ENCODE measurements at places on chromosomes 3 and 15.
A peak's percentile ranks its signal among the peaks of the same experiment; 100 is the strongest.

GRCh38 chr3:76673171-76673570 is 366.7 kb upstream of the ROBO2 start:
- no peak for DNase-seq

GRCh38 chr15:23869396-23869795 is 182.3 kb upstream of the NDN start:
- no peak for DNase-seq

- DNase-seq: no peak
Measured at GRCh38 chr3:53038679-53039375, 7.0 kb downstream of the SFMBT1 start.

- peak; percentile 36 for DNase-seq
Measured at GRCh38 chr3:124467980-124468902, 262.0 kb upstream of the UMPS start.

DNA sequence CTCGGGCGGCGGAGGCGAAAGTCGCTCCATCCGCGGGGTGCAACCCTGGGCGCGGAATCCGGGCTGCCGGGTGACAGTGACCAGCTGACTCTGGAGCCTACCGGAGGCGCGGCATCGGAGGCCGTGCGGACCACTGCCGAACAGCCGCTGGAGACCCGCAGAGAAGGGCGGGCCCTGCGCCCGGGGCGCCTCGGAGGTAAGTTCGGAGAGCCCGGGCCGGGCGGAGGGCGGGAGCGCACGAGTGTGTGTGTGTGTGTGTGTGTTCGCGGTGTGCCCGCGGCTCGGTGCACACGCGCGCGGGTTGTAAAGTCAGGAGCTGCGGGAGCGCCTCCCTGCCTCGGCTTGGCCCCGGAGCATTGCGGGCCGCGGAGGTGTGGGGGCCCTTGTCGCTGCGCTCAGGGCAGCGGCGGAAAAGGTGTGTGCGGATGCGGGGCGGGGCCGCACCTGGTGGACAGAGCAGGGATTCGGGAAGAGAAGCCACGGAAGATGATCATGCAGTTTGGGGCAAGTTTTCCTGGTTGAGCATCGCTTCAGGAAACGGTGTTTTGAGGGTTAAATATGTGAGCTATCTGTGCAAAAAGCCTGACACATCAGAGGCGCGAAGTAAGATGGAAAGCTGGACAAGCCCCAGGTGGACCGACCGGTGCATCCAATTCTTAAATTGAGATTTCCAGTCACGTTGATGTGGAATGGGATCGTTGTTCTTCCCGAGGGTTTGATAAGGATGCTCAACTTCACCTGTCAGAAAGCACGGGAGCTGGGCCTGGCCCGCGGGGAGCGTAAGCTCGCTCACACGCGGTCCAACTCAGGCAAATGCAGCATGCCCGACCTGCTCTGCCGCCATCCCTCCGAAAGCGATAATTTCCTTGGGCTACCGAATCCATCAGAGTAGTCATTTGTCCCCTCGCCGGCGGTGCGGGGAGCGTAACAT is 474 bp downstream of the MINAR1 start:
- DNase-seq: no peak

DNA sequence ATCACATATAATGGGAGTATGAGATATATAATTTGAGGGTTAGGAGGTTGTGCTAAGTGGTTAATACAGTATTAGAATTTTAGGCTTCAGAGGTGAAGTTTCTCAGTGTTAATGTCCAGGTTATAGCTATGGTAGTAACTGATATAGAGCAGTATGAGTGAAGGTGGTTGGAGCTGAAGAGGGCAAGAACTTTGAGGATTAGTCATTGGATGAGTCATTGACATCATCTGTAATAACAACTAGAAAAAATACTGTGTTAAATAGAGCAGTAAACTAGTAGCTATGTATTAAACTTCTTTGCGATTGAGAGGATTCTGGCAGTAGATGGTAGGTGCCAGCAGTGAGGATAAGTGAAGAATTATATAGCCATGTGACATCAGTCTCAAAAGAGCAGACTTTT is 47.5 kb upstream of the EIF3J start:
- DNase-seq: no peak

DNA sequence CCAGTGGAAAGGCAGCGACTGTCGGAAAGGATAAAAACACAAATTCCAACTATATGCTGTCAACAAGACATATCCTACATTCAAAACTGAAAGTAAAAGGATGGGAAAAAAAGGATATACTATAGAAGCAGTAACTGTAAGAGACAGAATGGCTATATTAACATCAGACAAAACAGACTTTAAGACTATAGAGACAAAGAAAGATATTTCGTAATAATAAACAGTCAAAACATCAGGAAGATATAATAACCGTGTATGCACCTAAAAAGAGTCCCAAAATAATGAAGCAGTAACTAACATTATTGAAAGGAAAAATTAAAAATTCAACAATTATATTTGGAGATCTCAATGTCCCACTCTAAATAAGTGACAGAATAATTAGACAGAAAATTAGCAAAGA is 48.2 kb downstream of the ZNF148 start:
- no peak for DNase-seq

DNA sequence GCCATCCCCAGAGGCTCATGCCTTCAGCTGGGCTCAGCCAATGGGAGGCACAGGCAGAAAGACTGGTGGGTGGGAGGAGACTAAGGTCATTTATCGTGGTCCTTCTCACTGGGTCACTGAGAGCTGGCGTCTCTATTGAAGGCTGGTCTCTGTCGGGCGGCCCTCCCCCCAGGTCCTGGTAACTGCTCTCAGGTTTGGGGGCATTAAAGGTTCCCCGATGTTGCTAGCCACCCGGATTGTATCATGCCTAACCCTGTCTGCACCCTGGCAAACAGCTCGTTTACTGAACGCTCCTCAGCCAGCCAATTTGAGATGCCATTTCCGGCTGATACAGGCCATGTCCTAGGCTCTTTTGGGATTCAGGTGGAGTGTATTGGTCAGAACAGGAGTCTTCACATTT is 10.5 kb downstream of the SELENOS start:
- no peak for DNase-seq

DNA sequence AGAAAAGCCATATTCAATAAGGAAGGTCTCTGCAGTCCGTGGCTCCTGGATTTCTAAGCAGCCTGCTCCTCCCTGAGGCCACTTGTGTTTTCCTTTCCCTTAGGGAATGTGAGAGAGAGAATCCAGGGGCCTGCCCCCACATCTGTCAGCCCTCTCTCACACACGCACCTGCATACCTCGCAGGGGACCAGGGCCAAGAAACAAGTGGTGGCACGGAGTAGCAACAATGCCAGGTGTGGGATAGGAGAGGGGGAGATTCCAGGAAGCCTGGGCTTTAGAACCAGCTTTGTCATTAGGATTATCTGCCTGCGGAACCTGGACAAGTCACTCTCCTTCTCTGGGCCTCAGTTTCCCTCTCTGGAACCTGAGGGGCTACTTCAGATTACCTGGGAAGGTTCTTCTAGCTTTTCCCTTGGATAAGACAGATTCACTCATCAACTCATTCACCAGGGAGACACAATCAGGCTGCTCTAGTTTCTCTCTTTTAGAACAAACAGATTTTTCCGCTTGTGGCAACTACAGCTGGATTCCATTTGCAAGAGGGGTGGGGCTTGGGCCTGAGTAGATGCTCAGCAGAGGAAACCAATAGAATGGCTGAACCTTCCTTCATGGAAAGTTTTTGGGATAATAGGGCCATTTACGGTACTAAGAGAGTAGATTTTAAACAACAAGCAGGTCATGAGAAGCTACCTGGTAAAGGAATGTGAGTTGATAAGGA is 19.5 kb downstream of the BCL6 start:
- DNase-seq: no peak

DNA sequence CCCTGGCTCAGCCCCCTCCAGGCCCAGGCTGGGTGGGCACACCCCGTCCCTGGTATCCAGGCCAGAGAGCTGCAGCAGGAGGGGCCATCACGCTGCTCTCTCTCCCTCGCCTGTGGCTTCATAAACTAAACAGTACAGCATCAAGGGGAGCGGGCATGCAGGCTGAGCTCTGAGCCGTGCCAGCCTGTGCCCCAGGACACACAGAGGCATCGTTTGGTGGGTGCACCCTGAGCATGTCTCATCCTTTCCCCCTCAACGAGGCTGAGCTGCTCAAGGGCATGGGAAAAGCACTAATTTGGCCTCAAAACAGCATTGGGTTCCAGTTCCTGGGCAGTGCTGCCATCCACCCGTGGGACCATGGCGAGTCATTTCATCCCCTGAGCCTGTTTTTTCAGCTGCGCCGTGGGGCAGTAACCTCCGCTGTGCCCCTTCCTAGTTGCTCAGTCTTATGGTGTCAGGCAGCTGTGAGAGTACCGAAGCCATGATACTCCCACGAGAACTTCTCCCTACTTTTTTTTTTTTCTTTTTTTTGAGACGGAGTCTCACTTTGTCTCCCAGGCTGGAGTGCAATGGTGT is 79.6 kb downstream of the CPN2 start:
- DNase-seq: no peak

- DNase-seq: no peak
Measured at GRCh38 chr3:89058371-89058770, 49.0 kb upstream of the EPHA3 start.

GRCh38 chr3:127069814-127070440 is 87.0 kb downstream of the PLXNA1 start:
- DNase-seq: no peak

- DNase-seq: no peak
Measured at GRCh38 chr3:77814845-77815244, 774.9 kb downstream of the ROBO2 start.

- no peak for DNase-seq
Measured at GRCh38 chr3:196423044-196423781, 9.0 kb downstream of the UBXN7 start.

DNA sequence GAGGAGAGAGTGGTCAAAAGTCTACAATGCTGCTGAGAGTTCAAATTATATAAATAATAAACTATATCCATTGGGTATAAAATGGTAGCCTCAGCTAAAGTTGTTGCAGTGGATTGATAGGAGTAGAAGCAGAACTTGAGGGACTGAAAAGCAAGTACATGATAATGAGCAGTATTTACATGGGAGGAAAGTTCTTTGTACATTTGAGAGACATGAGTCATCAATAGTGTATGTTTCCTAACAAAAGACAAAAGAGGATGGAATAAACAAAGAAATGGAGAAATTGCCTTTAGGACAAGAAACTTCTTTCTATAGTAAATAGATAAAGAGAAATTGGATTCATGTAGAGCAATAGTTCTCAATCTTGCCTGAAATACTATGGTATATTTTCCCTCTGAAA is 110.0 kb upstream of the PLSCR5 start:
- no peak for DNase-seq

DNA sequence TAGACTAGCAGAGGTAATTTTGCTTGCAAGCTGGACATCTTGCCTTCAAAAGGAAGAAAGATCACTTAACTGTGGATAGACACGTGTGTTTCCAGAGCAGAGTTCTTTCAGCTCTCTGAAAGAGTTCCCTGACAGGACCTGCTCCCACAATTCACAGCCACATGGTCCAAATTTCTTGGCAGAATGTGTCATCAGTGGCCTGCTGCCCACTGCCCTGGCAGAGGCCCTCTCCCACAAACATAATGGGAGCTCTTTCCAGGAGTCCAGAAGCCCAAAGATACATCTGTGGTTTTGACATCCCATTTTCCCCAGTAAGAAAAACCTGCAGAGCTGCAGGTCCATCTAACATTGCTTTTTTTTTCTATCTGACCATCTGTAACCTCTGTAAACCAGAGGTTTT is 48.3 kb downstream of the SERPINI1 start:
- no peak for DNase-seq

DNA sequence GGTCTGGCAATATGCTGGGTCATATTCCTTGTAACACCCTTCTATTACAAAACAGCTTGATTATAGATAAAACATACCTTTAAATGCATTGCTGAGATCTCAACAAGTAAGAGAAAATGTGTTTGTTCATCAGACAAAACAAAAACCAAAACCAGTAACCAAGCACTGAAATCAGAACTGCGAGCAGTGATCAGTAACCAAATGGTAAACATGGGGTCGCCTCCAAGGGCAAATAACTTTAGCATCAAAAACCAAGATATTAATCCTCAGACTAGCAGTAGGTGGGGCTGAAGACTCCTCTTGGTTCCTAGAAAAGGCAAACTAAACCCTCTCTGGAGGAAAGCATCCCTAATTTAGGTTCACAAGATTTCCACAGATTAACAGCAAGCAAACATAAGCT is 6.6 kb upstream of the HESX1 start:
- DNase-seq: no peak

- no peak for DNase-seq
Measured at GRCh38 chr3:72969766-72970165, 26.8 kb upstream of the PPP4R2 start.

DNA sequence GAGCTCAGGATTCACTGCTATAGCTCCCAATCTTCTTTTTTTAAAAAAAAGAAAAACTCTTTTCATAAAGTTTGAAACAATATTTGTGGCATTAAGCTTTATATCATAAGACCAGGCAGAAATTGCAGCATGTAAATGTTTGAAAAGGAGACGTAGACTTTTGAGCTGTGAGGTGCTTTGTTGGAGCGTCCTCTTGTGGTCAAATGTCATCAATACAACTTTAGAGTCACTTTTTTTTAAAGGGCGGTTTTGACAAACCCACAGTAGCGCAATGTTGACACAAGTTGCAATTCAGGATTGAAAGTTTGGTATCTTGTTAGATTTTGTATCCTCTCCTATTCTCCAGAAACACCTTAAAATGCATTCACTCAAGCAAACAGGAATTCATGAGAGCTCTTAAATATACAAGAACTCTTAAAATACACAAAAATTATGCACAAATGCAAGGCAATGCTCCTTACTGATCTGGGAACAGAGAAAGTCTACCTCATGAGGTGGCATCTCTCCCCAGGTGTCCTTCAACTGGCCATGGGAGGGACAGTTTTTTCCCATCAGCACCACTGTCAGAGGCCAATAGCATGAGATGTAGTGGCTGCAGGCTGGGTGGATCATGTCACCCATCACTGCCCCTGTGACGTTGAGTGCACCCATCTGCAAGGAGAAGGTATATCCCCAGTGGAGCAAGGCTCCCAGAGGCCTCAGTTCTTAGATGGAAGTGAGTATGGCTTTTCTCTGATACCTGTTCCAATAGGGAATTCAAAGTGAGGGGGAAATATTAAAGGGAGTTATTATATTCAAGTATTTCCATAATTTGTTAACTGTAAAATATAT is 70.7 kb downstream of the ANXA2 start:
- peak; percentile 31 for DNase-seq

GRCh38 chr3:25863416-25863959 is 73.6 kb downstream of the OXSM start:
- DNase-seq: no peak

DNA sequence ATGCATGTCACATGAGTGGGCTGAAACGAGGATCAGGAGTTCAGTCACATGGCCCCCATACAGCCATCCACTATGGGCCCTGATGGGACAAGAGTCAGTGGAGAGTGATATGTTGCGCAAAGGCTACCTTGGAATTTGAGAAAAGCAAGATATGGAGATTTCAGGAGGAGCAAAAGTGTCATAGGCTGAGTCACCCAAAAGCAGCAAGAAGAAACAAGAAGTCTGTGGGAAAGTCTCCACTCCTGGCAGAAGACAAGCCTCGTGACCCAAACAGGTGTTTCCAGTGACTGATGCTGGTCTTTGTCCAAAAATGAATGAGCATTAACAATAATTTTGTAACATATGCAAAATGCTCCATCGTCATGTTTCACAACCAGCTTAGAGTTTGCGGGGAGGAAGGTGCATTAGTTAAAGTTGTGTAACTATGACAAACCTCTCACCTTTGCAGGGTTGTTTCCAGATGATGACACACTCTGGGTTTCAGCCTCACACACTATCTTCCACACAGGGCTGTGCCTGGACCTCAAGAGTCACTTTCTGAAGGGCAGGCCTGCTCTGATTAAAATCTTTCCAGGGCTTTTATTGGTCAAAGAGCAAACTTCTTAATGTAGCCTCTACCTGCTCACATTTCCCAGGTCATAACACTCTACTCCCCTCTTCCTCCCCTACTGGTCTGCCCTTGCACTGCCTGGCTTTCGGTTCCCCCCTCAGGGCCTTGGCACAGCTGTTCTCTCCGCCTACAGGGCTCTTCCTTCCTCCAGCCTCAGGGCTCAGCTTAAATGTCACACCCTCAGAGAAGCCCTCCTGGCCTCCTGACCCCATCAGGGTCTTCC is 3.9 kb upstream of the DNASE1L3 start:
- DNase-seq: no peak

All from GDM1 (cell line).